Activated CD8-positive, alpha-beta memory T cell treated with anti-CD3 and anti-CD28 coated beads for 24 hours (primary cell): ENCODE measurements at places on chromosomes 3 and 15.

GRCh38 chr3:62708638-62709373, 166.4 kb downstream of the CADPS start:
- no peak for DNase-seq

DNA sequence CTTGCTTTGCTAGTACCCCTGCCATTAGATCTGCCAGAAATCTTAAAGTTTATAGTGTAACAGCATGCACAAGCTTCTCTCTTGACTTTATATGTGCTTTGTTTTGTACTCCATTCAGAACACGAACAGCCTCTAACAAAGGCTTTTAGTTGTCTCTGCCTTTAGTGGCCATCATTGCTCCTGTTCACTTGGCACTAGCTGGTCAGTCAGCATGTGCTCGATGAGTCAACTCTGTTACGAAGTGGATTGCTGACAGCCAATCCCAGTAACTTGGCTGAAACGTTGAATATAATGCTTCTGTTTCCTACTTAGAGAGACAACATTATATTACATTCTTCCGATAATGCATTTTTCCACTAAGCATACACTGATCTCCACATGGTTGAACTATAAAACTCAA, 349.2 kb downstream of the NAALADL2 start:
- DNase-seq, result no peak

GRCh38 chr3:3064297-3064696, 45.9 kb downstream of the IL5RA start:
- no peak for DNase-seq

- DNase-seq, result no peak
Measured at GRCh38 chr3:155737844-155738460, 6.9 kb downstream of the PLCH1 start.

DNA sequence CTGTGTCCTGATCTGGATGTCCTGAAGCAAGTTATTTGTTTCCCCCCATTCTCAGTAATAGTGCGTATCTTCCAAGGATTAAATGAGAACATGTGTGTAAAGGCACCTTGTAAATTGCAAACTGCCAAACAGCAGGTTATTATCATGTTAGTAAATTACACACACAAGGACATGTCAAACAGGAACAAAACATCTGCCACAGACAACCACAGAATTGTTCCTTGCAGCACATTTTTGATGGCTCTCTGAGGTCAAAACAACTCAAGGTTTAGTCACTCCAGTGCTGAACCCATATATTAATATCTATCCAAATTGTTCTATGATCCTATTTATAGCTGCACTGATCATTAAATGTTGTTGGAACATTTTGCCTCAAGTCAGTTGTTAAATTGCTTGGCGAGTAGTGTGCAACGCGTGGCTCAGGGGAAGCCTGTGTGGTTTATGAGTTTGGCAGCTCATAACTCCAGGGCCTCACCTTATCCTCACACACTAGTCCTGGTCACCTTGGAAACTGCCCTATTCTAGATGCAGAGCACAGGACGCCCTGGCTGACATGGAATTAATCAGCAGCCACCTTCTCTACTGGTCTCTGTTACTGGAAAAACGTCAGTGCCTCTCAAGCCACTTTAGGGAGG, 46.3 kb upstream of the CDV3 start:
- no peak for DNase-seq

GRCh38 chr3:49606427-49606826, 52.1 kb downstream of the BSN start:
- no peak for DNase-seq

- DNase-seq, result no peak
Measured at GRCh38 chr3:70517124-70517890, 204.9 kb upstream of the MDFIC2 start.

GRCh38 chr3:157310329-157311052, 126.2 kb upstream of the PTX3 start:
- DNase-seq, result no peak
